ENCODE measurements at places on chromosomes 13 and 19.
A peak's percentile ranks its signal among the peaks of the same experiment; 100 is the strongest.

DNA sequence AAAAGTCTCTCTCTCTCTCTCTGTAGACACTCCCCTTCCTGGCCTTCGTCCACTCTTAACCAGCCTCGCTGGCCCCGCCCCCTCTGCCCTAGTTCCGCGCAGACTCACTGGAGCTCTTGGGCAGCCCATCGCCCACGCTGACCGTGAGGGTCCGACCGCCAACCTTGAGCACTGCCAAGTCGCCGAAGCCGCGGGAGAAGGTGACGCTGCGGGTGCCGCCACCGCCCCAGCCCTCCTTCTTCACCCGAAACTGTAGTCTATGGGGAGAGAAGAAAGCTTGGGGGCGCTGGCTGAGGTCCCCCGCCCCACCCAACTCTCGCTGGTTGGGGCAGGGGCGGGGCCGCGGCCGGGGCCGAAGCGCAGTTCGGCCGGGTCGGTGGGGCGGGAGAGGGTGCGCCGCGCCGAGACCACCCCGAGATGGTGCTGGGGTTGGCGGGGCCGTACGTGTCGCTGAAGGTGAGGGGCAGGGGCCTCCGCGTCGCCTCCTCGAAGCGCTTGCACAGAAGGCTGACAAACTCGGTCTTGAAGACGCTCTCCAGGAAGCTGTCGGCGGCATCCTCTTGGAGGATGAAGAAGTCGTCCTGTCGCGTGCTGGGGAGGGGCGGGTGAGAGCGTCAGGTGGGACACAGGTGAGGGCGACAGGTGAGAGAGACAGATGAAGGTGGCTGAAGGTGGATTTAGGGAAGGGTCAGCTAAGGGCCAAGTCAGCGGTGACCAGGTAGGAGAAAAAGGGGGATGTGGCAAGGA lies 12.6 kb upstream of the ZNF414 start:
- no peak for DNase-seq

- no peak for DNase-seq
Measured at GRCh38 chr19:32363175-32363574, 17.8 kb downstream of the ZNF507 start.

GRCh38 chr19:30158067-30158892 lies 213.9 kb upstream of the ZNF536 start:
- DNase-seq: no peak

DNA sequence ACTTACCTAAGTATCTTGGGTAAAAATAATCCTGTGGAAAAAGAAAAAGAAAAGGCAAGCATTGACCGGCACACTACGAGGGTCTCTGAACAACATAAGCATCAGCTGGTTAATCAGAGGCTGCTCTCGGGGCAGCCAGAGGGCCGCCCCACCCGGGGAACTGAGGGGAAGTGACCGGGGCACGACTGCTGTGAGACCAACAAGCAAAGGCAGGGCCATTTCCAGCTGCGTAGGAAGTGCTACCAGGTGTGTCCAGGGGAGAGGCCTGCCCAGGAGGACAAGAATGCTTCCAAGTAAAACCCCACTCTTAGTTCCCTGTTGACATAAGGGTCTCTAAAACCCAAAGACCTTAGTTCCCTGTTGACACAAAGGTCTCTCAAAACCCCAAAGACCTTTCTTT lies 15.9 kb downstream of the GAS6 start:
- DNase-seq: no peak

DNA sequence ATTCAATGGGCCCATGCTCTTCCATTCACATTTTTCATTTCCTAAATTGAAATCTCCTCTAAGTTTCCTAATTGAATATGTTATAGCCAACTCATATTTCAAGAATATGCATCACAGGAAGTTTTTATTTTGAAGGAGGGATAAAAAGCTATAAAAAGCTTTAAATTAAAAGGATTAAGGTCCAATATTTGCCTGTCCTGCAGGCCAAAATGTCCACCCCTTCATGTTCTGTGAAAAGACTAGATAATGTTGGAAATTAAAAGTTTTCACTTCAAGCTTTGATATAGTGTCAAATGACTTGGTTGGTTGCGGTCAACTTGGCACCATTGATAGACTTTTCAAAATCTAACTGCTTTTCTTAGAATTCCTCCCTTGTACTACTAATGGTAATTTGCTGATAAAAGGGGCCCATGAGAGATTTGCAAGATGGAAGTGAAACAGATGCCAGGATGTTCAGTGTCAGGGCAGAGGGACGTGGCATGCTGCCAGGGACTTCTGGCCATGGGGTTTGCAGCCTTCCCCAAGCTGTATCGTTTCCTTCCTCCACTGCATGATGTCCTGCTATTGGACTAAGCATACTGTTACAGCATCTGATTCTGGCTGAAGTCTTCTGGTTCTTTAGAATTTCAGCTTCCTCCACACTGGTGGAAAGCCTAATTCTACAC lies 547.3 kb upstream of the MIR17HG start:
- no peak for DNase-seq

DNA sequence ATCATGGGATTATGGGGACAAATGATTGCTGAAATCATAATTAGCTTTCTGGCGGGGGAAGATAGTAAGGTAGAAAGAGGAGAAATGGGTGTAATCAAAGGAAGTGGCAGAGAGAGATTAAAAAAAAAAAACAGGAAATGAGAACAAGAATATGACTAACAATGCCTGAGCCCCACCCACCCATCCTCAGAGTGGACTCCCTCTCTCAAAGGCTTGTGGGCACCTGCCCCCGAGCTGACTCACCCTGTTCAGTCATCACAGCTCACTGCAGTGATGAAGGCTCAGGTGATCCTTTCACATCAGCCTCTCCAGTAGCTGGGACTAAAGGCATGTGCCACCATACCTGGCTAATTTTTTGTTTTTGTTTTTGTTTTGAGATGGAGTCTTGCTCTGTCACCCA lies 26.4 kb upstream of the TPT1 start:
- DNase-seq: peak; percentile 65

DNA sequence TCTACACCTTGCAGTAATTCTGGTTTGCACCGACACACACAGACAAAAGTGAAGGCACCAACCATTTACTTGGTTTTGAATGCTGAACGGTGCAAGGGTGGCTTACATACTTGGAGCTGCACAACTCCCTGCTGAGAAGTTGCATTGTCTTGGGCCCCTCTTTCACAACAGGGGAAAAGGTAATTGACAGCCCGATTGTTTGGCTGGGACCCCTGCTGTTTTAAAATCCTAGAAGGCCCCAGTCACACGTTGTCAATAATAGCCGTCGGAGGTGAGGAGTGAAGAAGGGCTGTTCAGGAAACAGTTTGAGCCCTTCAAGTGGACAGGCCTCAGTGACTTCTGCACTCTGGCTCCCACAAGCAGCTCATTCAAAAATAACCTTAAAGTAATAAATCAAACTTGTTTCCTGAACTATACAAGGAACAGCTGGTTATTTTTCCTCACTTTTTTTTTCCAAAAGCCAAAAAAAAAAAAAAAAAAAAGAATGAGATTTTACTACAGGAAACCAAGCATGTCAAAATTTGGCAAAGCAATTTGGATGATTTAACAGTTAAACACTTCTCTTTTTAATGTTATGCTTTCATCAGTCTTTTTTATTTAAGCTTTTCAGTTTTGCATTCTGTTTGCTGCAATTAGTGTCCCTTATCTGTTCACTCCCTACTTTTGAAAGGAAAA lies 19.0 kb upstream of the SPRY2 start:
- no peak for DNase-seq

All from activated CD8-positive, alpha-beta memory T cell treated with anti-CD3 and anti-CD28 coated beads for 48 hours (primary cell).